ENCODE measurements at places on chromosomes 2 and 18.

GRCh38 chr2:119387381-119388129, 20.8 kb downstream of the DBI start:
- DNase-seq = no peak

GRCh38 chr2:31347319-31347718, 67.2 kb downstream of the XDH start:
- DNase-seq = no peak

DNA sequence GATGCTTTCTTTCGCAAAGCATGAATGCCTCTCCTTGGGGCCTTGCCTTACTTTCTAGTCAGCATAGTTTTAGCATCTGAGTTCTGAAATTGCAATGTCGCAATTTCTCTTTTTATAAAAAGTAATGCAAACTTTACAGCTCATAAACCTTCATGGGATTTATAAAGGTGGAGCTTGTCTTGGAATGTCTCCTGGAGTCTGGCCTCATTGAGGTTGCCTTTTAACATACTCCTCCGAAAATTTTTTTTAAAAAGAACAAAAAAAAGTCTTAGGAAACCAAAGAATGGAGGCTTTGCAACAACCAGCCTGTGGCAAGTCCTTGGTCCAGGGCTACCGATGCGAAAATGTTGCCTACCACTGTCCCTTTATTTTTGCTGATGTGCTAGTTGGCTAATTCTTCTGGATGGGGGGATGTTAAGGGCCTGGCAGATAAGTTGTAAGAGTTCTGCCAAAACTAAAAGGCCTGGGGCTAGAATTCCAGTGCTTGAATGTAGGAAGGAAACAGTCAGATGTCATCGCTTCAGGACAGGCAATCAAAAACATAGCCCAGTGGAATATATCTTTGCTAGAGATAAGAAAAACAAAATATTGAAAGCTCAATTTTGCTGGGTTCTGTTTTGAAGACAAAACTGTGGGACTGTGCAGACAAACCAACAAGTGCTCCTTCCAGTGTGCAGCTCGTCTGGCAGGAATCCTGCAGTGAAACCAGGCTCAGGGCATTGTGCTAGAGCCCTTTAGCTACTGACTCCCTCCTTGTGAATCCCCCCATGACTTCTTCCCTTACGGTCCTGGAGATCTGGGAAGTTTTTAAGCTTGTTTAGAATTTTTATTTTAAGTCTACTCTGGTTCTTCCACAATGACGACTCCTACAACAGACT, 213.0 kb downstream of the PIEZO2 start:
- DNase-seq = no peak

DNA sequence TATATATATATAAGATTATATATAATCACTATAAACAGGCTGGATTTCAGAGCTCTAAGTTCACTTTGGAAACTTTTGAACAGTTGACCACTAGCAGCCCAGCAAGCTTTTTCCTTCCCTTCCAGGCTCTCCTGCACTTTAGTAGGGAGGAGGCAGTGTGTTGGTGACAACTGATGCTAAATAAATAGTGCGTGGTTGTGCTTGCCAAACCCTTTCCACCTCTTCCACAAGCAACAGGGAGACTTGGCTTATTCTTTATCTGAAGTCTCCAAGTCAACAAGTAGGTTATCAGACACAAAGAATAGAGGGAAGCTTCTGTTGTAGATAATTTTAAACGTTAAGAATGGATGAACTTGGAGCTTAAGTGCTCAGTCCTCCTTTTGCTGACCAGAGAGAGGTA, 408.2 kb upstream of the HNRNPA3 start:
- DNase-seq = no peak

DNA sequence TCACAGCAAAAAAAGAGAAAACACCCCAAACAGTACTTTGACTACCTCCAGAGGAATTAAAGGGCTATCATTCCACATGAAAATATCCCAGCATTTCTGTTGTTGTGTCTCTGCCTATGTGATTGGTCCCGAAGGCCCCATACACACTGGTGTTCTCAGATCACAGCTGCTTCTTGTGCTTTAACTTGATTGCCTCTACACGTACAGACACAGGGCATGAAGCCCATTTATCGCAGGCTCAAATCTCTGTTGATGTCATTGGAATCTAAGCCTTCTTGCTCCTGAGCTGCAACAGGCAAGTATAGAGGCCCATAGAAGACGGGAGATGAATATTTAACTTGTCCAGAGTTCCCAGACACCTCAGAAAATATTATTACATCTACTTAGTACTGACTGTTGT, 405.2 kb downstream of the NCKAP5 start:
- DNase-seq = no peak

GRCh38 chr2:44244135-44244871, 31.0 kb upstream of the SLC3A1 start:
- DNase-seq = peak; percentile 12

- DNase-seq = no peak
Observed at GRCh38 chr2:99035920-99036319, 99.9 kb upstream of the CRACDL start.

DNA sequence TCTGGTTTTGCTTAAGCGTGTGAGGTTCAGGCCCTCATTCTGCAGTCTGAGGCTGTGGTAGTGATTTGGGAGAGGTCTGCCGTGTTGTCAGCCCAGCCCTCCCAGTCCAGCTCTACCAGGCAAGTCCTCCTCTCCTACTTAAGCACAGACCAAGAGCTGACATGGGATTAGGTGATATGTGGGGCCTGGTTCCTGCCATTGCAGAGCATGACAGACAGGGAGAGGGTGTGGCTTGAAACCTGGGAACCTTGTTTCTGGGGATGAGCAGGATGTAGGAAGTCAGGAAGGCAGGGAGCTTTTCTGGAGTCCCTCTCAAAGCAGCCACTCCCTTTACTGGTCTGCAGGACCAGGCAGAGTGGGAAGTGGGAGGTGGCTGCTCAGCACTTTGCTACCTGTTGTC, 38.6 kb downstream of the PTPRM start:
- DNase-seq = no peak

DNA sequence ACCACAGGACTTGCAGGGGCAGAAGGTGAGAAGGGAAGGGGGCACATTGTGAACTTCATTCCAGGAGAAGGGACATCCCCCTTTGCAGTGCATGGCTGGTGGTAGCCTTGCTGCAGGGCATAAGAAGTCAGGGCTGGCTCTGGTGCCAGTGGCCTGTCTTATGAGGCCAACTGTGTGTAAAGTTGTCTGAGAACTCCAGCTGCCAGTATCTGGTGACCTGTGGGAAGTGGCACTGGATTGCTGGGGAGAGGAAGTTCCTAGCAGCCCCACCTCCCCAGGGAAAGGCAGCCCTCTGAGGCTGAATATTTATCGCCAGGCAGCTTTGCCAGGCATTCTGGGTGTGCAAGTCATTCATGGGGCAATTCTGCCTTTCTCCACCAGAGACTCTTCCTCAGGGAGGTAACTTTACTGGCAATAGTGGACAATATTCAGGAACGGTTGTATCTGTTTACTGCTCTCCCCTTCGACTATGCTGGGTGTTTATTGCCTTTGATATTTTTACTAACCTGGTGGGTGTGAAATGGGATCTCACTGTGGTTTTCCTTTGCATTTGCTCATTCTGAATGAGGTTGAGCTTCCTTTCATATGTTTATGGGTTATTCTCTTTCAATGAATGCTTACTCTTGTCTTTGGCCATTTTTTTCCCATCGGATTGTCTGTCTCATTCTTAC, 12.3 kb downstream of the TRPM8 start:
- DNase-seq = no peak

DNA sequence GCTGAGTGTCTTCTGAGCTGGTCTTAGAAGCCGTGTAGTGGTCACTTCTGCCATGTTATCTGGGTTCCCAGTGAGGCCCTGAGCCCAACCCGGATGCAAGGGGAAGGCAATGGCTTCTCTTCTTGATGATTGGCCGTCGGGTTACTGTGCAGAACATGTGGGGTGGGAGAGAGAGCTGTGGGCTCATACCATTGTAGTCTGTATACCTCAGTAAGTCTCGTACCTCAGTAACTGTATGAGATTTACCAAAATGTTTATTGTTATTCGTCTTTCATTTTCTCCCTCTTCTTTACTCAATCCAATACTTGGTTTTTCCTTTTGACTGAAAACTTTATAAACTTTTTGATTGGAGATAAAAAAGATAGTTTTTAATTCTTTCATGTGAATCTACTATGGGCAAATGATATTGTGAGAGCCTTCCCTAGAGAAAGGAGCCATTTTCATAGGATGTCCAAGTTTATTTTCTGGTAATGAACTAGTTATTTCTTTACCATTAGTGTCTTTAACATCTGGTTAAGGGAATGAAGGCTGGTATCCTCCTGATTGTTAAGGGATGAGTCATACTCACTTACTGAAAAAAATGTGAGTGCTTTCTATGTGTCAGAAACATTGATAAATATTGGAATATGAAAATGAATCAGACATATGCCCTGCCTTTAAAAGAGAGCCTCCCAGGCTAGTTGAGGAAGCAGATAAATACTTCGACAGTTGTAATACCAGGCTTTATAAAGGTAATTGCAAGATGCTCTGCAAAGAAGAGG, 129.9 kb downstream of the PRPF40A start:
- no peak for DNase-seq

- DNase-seq = no peak
Observed at GRCh38 chr2:104050656-104051242, 803.2 kb upstream of the POU3F3 start.

- no peak for DNase-seq
Observed at GRCh38 chr2:19746611-19747309, 155.0 kb downstream of the TTC32 start.

- no peak for DNase-seq
Observed at GRCh38 chr2:86014493-86014892, 91.2 kb downstream of the POLR1A start.

GRCh38 chr18:62979900-62980299, 264.6 kb downstream of the PHLPP1 start:
- DNase-seq = no peak

DNA sequence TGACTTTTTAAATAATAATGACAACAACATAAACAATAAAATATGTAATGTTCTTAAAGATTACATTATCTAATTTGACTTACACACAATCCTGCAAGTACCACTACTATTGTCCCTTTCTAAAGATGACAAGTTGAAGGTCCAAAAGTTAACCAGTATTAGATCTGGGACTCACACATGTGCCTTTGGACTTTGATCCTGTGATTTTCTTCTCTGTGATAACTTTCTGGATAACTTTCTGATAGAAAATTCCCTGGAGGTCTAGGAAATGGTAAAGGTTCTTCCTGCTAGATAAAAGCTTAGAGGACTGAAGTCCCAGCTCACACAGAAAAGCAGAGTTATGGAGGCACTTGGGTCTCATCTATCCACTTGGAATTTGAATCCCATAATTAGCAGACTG, 311.9 kb upstream of the KLHL29 start:
- no peak for DNase-seq

- no peak for DNase-seq
Observed at GRCh38 chr2:136246086-136246669, 128.2 kb upstream of the CXCR4 start.

GRCh38 chr18:53887447-53887846, 337.0 kb downstream of the MBD2 start:
- DNase-seq = no peak

DNA sequence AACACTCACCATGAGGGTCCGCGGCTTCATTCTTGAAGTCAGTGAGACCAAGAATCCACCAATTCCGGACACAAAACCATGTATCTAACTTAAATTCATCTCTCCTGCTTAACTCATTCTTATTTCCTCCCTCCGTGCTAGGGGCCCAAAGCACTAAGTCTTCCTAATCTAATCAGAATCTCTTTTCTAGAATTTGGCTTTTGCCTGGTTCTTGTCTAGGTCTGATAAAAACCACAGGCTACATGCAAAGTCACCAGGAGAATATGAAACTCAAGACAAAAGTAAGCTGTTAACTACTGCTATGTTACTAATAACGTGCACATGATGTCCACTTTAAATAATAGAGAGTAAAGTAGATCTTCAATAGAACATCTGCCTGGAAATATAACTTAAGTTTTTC, 69.9 kb downstream of the TRIP12 start:
- no peak for DNase-seq

GRCh38 chr2:227164763-227165291, 403 bp downstream of the COL4A3 start:
- DNase-seq = no peak

GRCh38 chr2:143125717-143126116, 3.5 kb upstream of the ARHGAP15 start:
- no peak for DNase-seq

DNA sequence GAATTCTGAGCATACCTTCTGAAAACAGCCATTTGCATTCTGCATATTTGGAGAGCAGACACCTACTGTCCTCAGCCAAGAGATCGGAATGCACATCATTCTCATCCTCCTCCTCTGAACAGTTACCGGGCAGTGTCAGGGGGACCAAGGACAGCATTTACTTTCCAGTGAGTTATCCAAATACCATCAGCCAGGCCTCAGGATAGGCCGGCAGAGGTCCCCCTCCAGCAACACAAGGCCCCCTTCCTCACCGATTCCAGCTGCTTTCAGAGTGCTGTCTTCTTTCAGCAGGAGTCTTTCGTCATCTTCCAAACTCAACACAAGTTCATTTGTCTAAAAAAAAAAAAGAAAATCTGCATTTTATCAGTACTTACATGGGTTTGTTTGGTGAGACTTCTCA, 55.3 kb downstream of the C2orf76 start:
- DNase-seq = no peak

GRCh38 chr2:100964222-100964621, 37.9 kb upstream of the RPL31 start:
- DNase-seq = no peak

DNA sequence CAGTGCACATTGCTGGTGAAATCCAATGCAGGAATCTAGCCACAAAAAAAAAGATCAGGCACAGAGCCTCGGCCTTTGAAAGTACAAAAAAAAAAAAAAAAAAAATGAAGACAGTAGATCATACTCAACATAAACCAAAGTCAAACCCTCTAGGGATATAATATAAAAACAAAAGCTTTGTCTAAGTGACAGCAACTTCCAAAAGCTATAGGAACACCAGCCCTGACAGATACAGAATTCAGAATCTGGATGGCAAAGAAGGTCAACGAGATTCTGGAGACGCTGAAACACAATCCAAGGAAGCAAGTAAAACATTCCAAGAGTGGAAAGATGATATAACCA, 54.0 kb upstream of the SCN1A start:
- no peak for DNase-seq

DNA sequence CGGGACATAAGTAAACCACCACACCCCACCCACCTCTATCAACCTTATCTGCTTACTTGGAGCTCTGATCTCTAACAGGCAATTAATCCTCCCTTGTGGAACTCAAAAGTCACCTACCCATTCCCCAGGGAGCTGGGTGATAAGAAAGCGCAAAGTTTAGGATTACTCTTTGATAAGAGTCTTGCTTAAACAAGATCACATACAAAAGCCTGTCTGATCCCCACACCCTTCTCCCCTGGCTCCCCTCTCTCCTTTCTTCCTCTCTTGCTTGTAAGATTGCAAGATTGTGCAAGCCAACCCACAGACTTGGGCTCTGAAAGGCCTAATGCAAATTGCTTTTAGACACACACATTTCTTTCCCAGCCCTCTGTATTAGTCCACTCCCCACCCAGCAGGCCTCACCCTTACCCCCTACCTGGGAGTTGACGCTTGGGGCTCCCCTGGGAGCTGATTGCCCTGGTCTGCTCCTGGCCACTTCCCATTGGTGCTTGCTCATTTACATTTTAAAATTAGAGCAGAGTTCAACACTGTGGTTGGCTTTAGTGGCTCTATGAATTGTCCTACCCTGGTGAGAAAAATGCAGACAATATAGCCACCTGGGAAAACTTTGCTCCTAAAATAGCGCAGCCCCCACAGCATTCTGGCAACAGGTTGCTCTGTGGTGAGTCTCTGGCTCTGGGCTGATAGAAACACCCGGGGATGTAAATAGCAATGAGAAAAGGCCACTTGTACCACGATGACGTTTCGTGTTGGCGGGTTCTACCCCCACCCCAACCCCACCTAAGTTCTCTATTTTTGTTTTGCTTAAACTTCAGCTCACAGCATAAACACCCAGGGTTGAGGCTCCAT, 92.8 kb upstream of the MSH2 start:
- no peak for DNase-seq
